Smooth muscle cell of the umbilical artery (primary cell): ENCODE measurements at places on chromosomes 7 and 10. TPM values are rescaled to one million over a fixed set of nuclear protein-coding genes. Genes with fewer than 3 reads are reported as not detected.

Gene TECTB
- total RNA-seq = not detected in 2 replicates

Gene PTPRZ1
- 0.65 TPM in 1 of 2 replicates, not detected in the other for total RNA-seq

Gene KIAA1549
- total RNA-seq = 3.6 and 4.5 TPM in 2 replicates

Gene FXYD4
- not detected in 2 replicates for total RNA-seq

Gene GNAT3
- not detected in 2 replicates for total RNA-seq

Gene ASB10
- not detected in 2 replicates for total RNA-seq

Gene PDK4
- total RNA-seq = under 0.01 TPM in 1 of 2 replicates, not detected in the other

Gene AGBL3
- 0.89 and 0.97 TPM in 2 replicates for total RNA-seq

Gene SPDYE8
- not detected in 2 replicates for total RNA-seq

Gene GRID2IP
- total RNA-seq = not detected in 2 replicates

Gene PON1
- total RNA-seq = not detected in 2 replicates

Gene MDFIC
- total RNA-seq = 31.5 and 46.2 TPM in 2 replicates

Gene HMX3
- total RNA-seq = not detected in 2 replicates

Gene AKR1C8
- total RNA-seq = not detected in 2 replicates

Gene UPK3BL2
- total RNA-seq = 0.89 and 1.9 TPM in 2 replicates

Gene CCAR1
- 23.3 and 23.8 TPM in 2 replicates for total RNA-seq

Gene MYL10
- not detected in 2 replicates for total RNA-seq

Gene NODAL
- total RNA-seq = not detected in 2 replicates

Gene UTF1
- total RNA-seq = not detected in 2 replicates

Gene HKDC1
- total RNA-seq = 0.59 and 1.9 TPM in 2 replicates

Gene SUN3
- total RNA-seq = not detected in 2 replicates

Gene GRM3
- not detected in 2 replicates for total RNA-seq

Gene TBX20
- total RNA-seq = 8.6 and 11.7 TPM in 2 replicates

Gene CLDN3
- not detected in 2 replicates for total RNA-seq

Gene PAX4
- not detected in 2 replicates for total RNA-seq

Gene PCLO
- total RNA-seq = 0.59 and 3.0 TPM in 2 replicates

Gene MINDY4
- 3.9 and 5.4 TPM in 2 replicates for total RNA-seq

Gene CNNM1
- under 0.01 and 0.14 TPM in 2 replicates for total RNA-seq

Gene RBM33
- total RNA-seq = 25.2 and 35.5 TPM in 2 replicates

Gene CHN2
- 0.28 and 1.5 TPM in 2 replicates for total RNA-seq

Gene LGI1
- not detected in 2 replicates for total RNA-seq

Gene MTPN
- total RNA-seq = 134 and 219 TPM in 2 replicates

Gene SVOPL
- total RNA-seq = under 0.01 TPM in 2 replicates

Gene FAM25G
- total RNA-seq = not detected in 2 replicates

Gene SUGCT
- 16.0 and 17.4 TPM in 2 replicates for total RNA-seq

Gene FGL2
- 0.09 and 0.30 TPM in 2 replicates for total RNA-seq

Gene RAB19
- total RNA-seq = not detected in 2 replicates

Gene BMPER
- total RNA-seq = 34.0 and 84.3 TPM in 2 replicates

Gene LRRN3
- 3.2 and 3.6 TPM in 2 replicates for total RNA-seq

Gene SDK1
- total RNA-seq = 0.30 and 0.46 TPM in 2 replicates

Gene GALNT17
- not detected in 2 replicates for total RNA-seq

Gene WASHC2A
- total RNA-seq = 39.2 and 47.6 TPM in 2 replicates

Gene FGFR2
- total RNA-seq = 1.8 and 9.2 TPM in 2 replicates

Gene CALHM3
- total RNA-seq = not detected in 2 replicates

Gene SPDYE2
- total RNA-seq = not detected in 2 replicates

Gene EPHA1
- total RNA-seq = 0.09 TPM in 1 of 2 replicates, not detected in the other

Gene SAP25
- total RNA-seq = not detected in 2 replicates

Gene KLF14
- under 0.01 TPM in 1 of 2 replicates, not detected in the other for total RNA-seq

Gene ZNF853
- 3.9 and 5.3 TPM in 2 replicates for total RNA-seq

Gene CALML5
- total RNA-seq = not detected in 2 replicates
